ENCODE measurements at places on chromosomes 5 and 9. TPM values are rescaled to one million over a fixed set of nuclear protein-coding genes. Genes with fewer than 3 reads are reported as not detected.

The STK32A gene
- total RNA-seq, result not detected

The EPB41L4B gene
- 6.5 TPM for total RNA-seq

The RFX3 gene
- 2.5 TPM for total RNA-seq

The PCSK1 gene
- not detected for total RNA-seq

The TNFSF8 gene
- total RNA-seq, result not detected

The ZNF483 gene
- total RNA-seq, result 1.8 TPM

Measured in foreskin keratinocyte (primary cell).